ENCODE measurements at places on chromosomes 1 and 21.
A peak's percentile ranks its signal among the peaks of the same experiment; 100 is the strongest.

DNA sequence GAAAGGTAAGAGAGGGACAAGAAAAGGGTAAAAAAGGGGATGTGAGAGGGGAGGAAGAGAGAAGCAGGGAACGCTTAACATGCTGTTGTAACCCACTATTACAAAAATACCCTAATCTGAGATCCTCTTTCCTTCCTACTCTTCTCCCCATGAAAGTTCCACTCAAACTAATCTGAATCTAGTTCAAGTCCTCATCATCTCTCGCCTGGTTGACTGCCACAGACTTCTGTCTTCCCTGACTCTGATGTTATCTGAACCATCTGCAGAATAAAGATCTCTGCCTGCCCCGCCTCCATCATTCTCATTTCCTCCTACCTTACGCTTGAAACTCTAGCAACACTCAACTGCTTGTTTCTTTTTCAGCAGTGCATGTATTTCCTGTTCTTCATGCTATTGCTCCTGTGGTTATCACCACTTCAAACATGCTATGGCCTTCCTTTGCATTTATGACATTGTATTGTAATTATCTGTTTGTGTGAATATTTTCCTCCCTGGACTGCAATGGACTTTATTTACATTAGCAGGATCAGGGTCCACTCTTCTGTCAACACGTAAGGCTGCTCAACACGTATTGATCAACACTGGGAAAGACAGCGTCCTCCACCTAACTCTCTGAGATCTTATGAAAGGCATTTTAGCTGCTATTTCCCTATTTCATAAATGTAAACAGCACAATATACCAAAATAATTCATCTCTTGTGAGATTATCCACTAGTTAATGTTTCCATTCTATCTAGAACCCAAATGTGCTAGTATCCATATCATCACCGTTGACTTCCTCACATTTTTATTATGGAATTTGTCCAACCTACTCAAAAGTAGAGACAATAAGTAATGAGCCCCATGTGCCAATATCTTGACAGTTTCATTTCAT is 215.5 kb upstream of the USP25 start:
- no peak for DNase-seq

DNA sequence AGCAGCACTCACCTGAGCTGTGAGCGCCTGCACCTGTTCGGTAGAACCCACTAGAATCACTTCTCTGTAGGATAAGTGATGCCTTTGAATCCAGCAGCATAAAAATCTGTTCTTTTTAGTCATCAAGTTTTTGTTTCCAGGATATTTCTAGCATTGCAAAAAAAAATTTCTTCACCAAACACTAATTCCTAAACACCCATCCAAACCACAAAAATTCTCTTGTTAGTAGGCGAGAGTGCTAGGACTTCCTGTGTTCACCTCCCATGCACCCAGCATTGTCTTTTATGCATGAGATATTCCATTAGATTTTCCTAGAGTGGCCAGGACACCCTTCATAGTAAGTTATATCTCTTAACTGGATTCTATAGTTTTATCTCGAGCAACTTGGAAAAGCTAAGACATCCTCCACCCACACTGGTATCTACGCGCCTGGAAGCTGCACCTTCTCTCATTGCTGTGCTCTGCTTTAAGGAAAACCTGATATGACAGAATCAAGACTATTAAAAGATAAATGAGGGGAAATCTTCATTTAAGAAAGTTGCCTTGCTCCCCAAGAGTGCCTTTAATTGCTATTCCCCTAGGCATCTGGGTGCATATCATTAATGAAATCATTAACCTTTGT is 12.3 kb downstream of the SERTAD4 start:
- DNase-seq = no peak

- DNase-seq = no peak
Observed at GRCh38 chr1:64530969-64531692, 61.2 kb downstream of the CACHD1 start.

- DNase-seq = no peak
Observed at GRCh38 chr1:109214695-109215623, 1.2 kb downstream of the SARS1 start.

DNA sequence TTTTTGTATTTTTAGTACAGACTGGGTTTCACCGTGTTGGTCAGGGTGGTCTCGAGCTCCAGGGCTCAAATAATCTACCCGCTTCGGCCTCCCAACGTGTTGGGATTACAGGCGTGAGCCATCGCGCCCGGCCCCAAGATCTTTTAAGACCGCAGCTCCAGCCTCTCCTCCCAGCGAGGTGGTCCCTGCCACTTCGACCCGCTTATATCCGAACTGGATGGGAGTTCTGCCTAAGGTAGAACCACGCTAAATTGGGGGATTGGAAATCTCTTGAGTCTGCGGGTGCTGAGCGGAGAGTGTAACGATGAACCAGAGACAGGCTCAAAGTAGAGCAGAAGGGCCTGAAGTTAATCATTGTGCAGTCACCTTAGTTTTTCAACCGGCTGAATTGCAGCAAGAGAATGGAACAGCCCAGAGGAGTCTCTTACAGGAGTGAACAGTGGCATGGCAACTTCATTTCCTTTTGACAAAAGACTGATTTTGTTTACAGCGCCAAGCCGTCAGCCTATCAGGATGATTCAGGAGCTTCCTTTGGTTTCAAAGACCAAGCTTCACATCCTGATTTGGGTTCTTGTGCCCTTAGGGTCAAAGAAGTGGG is 726 bp upstream of the CYB5R1 start:
- no peak for DNase-seq

- peak; percentile 26 for DNase-seq
Observed at GRCh38 chr1:116817582-116818064, 63.4 kb downstream of the CD2 start.

GRCh38 chr21:42362700-42363099 is 3.6 kb downstream of the TFF1 start:
- no peak for DNase-seq

- DNase-seq = no peak
Observed at GRCh38 chr1:62395291-62395690, 41.6 kb upstream of the USP1 start.

GRCh38 chr1:154306151-154306550 is 14.7 kb upstream of the AQP10 start:
- DNase-seq = no peak

GRCh38 chr1:94871031-94871430 is 50.9 kb downstream of the SLC44A3 start:
- DNase-seq = no peak

DNA sequence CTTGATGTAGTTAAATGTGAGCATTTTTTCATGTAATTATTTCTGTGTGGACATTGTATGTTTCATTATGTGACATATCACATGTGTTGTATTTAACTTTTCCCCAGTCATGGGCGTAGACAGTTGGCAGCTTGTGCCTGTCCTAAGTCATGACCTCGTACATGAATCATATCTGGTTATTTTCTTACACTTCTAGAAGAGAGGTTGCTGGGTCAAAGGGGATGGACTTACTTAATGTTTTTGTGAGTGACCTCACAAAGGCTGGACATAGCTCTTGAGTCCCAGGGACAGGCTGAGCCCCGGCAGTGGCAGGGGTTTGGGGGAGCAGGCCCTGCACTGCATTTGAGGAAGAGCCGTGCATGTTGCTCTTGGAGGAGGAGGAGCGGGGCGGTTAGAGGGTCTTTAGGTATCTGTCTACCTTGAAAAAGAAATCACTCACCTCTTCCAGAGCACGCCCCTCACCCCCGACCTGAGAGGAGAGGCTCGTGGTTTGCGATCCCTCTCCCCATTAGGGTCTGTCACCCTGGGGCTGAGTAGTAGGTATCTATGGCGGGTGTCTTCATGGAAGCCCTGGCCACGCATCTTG is 16.4 kb downstream of the IFNGR2 start:
- DNase-seq = no peak

- no peak for DNase-seq
Observed at GRCh38 chr21:17402937-17403336, 109.9 kb upstream of the CXADR start.

GRCh38 chr21:41932191-41932575 is 21.6 kb downstream of the C2CD2 start:
- DNase-seq = no peak

GRCh38 chr1:205445646-205445935 is 10.3 kb downstream of the BLACAT1 start:
- DNase-seq = no peak

- no peak for DNase-seq
Observed at GRCh38 chr1:197306381-197307062, 38.5 kb downstream of the CRB1 start.

- no peak for DNase-seq
Observed at GRCh38 chr1:68454534-68454933, 4.8 kb upstream of the RPE65 start.

- peak; percentile 73 for DNase-seq
Observed at GRCh38 chr1:220527908-220528678, at the start of gene MARK1. TSS of gene MARK1 (plus strand) at chr1:220528136. CDS start at chr1:220528823, 687 bp downstream.

GRCh38 chr1:26788836-26789611 is 1.3 kb downstream of the PIGV start:
- peak; percentile 78 for DNase-seq

- no peak for DNase-seq
Observed at GRCh38 chr1:234683861-234684632, 74.1 kb upstream of the IRF2BP2 start.

- DNase-seq = peak; percentile 76
Observed at GRCh38 chr1:22350171-22350923, 101.3 kb upstream of the ZBTB40 start.

DNA sequence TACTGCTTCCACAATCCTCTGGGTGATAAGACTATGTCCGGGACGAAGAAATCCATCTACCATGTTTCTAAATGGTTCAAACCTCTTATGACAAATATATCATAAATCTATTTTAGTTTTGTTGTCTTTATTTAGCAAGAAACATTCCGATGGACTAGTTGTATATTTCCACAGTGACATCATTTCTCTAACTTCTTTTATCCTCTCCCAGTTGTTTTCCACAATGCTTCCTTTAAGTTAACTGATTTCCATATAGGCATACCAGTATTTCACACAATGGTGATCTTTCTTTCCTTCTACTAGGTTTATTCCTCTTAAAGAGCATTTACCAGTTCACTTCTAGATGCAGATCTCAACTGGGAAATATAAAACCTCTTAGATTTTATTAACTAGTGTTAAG is 44.8 kb downstream of the USP1 start:
- no peak for DNase-seq

- no peak for DNase-seq
Observed at GRCh38 chr1:212470059-212470458, 37.3 kb downstream of the NENF start.

DNA sequence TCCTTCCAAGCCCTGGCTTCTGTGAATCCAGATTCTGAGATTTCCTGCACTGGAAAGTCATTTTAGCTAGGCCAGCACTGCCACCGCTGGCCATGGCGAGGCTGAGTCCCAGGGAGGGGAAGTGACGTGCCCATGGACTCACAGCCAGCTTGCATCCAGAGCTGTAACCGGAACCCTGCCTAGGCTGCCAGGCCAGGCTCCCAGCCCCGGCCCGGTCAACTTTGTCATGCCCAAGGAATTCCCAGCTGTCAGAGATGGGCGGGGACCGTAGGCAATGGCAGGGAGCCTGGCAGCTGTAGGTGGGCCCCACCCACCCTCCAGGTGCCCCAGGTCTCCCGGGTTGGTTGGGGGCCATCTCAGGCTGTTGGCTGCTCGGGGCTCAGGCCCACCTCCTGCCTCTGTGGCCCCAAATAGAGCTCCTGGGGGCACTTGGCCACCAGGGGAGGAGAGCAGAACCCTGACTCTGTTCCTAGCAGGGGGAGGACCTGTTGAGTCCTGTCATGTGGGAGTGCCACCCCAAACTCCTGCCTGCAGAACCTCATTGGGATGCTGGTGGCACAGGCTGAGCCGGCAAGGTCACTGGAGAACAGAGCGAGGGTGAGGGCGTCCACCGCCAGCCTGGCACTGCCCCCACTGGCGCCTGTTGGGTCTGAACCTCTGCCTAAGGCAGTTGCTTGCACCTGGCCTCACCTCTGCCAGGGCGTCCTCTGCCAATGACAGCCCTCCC is 57.8 kb downstream of the FOXO6 start:
- no peak for DNase-seq

- DNase-seq = no peak
Observed at GRCh38 chr1:1988061-1988945, 15.3 kb downstream of the CFAP74 start.

GRCh38 chr1:111882986-111883560 is 106.4 kb downstream of the KCND3 start:
- DNase-seq = no peak

DNA sequence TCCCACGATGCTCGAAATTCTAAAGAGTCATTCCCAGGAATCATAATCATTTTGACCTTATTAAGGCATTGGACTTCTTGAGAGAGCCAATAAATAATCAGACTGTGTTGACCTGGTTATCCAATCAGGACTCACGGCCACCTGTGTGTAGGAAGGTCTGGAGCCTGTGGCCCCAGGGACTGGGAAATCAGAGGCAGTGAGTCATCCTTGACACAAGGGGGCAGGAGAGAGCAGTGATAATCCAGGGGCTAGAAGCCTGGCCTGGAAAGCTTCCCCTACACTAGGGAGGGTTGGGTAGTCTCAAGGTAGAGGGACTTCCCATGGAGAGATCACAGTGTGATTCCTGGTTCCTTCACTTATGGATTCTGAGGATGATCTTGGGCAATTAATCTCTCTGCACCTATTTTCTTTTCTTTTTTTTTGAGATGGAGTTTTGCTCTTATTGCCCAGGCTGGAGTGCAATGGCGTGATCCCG is 4.7 kb downstream of the MR1 start:
- DNase-seq = peak; percentile 53

DNA sequence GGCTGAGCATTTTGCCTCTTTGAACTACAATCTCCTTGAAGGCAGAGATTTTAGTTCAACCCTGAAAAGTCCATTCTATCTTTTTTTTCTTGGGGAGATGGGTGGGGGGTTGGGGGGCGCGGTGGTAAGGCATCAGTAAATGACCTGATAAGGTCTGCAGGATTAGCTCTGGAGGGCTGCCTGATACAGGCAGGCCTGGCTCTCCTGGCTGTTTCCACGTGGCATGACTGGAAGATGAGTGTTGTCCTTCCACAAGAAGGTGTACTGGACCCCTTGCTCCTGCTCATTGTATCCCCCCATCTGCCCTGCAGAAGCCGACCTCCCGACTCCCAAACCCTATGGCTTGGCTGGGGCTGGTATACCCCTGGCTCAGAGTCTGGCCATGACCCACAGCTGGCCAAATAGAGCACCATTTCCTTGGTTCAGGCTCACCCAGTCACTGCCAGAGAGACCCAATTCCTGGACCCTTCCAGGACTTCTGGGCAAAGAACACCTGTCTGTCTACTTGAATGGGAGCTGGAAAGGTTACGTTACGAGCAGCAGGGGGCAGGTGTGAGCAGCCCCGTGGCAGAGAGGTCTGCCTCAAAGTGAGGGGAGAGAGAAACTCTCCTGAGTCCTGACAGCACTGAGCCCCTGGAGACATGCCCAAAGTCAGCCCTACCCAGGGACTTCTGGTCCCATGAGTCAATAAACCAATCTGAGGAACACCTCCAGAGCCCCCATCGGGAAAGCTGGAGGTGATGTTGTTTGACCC is 17.0 kb downstream of the DHRS3 start:
- peak; percentile 45 for DNase-seq

- no peak for DNase-seq
Observed at GRCh38 chr1:43659212-43660166, 9.5 kb downstream of the KDM4A start.
